GM12865 (cell line): ENCODE measurements at places on chromosomes 16 and 17.
A peak's percentile ranks its signal among the peaks of the same experiment; 100 is the strongest.

DNA sequence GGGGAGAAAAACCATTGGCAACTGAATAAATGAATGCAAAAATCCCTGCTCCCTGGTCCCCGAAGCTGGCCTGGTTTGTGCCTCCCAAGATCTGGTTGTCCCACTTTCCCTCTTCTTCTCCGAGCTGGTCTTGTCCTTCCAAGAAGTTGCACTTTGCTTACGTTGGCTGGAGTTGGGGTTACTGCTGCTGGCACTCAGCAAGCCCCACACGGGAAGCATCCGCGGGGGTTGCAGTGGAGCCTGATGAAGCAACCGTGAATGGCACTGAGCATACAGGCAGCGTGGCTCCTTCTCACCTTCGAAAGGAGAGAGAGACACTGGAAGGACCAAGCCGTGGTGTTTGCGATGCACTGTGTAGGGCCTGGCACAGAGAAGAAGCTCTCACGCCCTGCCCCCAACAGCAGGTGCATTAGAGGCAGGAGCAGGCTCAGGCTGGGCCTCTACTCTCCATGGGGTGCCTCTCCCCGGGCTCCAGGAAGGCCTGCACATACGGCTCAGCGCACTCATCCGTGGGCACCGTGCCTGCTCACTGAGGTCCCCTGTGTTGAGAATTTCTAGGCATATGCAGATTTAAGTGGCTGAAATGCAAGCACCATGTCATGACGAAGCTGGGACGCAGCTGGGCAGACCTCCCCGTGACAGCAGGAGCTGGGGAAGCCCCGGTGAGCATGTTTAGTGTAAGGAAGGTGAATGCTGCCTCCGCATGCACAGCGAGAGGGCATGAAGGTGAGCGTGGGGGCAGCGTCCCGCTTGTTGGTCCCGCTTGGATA is 12.1 kb downstream of the CA5A start:
- DNase-seq = peak; percentile 65

DNA sequence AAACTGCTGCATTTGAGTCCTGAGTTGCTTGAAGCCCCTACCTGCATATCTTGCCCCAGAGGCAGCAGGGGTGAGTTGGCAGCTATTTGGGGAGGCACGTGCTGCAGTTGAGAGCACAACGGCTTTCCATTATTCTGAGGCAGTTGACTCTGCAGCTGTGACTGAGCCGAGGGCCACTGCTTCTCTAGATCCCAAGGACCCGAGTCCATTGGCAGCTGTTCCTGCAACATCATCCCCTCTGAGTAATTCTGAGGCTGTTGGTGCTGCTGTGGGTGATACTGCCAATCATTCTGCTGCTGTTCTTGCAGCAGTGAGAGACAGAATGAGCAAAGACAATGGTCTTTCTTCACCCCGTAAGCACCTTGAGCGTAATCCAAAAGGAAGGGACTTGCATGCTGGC is 12.7 kb downstream of the TERF2IP start:
- DNase-seq = no peak

- no peak for DNase-seq
Observed at GRCh38 chr16:86061721-86062120, 162.8 kb downstream of the IRF8 start.

DNA sequence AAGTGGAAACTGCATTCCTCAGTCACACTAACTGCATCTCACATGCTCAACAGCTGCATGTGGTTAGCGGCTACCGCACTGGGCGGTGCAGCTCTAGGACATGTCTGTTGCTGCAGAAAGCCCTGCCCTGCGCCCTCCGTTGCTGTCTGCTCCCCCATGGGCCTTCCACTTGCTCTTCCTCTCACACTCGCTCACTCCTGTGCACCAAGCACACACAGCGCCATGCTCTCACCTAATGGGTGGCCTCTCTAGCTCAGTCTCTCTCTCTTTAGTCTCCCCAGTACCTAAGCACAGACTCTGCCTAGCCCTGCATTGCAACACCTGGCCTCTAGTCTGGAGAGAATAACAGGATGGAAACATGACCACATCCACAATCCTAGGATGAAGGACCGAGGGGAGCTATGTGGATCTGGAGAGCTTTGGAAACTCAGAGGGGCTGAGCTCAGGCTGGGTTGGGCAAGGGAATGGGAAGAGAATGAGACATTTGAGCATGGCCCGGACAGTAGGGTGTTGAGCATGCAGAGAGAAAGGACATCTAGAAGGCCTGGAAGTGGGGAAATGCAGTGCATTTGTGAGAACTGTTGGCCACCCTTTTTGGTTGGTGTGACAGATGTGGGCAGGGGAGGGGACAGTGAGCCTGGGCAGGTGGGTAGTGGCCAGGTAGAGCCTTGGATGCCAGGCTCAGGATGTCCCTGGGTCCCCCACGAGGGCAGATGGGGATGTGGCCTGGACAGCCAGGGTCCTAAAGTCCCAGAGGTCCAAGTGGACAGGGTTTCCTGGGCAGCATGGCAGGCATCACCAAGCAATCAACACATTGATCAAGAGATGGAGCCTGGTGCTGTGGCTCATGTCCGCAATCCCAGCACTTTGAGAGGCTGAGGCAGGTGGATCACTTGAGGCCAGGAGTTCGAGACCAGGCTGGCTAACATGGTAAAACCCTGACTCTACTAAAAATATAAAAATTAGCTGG is 16.1 kb downstream of the SGCA start:
- DNase-seq = no peak

DNA sequence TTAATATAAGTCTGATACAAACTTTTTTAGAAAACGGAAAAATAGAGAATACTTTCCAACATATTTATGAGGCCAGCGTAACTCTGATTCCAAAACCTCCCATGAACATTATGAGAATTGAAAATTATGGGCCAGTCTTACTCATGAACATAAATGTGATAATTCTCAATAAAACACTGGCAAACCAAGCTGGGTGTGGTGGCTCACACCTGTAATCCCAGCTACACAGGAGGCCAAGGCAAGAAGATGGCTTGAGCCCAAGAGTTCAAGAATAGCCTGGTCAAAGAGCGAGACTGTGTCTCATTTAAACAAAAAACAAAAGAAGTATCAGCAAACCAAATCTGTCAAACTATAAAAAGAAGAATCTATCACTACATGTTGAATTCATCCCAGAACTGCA is 47.8 kb downstream of the CCDC57 start:
- DNase-seq = no peak
